ENCODE measurements at places on chromosomes 4 and X. TPM values are rescaled to one million over a fixed set of nuclear protein-coding genes. Genes with fewer than 3 reads are reported as not detected.

The PF4V1 gene
- total RNA-seq = not detected

The ACE2 gene
- total RNA-seq = 0.06 TPM

The TCEAL6 gene
- total RNA-seq = not detected

The BMP15 gene
- not detected for total RNA-seq

The SLITRK4 gene
- 1.7 TPM for total RNA-seq

The SCML1 gene
- 4.4 TPM for total RNA-seq

The PPEF2 gene
- not detected for total RNA-seq

The ZBED1 gene
- 36.7 TPM for total RNA-seq

The NAP1L2 gene
- total RNA-seq = not detected

The SPANXD gene
- not detected for total RNA-seq

The TMPRSS11E gene
- total RNA-seq = 1.1 TPM
